ENCODE measurements at places on chromosomes 1 and 21.

- DNase-seq, result no peak
Measured at GRCh38 chr1:72034827-72035226, 247.5 kb downstream of the NEGR1 start.

DNA sequence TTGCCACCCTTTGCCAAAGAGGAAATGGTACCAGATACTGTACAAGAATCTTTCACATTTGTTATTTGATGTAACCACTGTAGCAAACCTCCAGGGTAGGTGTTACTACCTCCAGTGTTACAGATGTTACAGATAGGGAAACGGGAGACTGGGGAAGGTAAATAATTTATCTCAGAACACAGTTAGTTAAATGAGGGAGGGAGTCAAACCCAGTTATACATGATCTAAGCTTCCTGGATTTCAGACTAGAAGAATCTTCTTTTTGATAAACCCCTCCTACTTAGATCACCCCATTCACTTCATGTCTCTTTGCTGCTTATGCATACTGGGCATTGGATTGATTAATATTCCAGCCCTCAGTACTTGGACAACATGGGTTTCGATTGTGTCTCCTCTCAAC lies 276.4 kb downstream of the HHAT start:
- no peak for DNase-seq

DNA sequence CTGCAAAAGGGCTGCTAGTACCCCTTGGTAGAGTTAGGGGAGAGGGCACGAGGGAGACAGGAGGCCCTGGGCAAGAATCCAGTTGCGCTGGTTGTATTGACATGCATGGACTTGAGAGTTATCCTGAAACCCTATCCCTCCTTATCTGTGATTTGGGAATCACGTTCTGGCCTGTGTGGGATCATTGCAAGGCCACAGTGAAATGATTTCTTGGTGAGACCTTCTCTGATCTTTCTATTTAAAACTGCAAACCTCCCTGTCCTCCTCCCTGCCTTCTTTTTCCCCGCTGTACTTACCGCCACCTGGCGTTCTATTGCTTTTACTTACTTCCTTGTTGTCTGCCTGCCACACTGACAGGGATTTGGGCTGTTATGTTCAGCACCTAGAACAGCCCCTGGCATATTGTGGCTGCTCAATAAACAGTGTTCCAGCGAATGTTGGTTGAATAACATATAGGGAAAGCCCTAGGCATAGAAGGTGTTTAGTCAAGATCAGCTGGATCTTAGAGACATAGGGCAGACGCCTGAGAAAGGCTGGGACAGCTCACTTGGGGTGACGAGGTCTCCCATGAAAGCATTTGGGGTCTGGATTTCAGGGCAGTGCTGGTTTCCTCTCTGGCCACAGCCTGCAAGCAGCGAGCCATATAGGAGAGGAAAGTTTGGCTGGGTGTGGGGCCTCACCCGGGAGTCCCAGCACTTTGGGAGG lies 25.6 kb downstream of the ALPL start:
- DNase-seq, result no peak

- peak; percentile 43 for DNase-seq
Measured at GRCh38 chr21:33230545-33231324, 997 bp downstream of the IFNAR2 start.

DNA sequence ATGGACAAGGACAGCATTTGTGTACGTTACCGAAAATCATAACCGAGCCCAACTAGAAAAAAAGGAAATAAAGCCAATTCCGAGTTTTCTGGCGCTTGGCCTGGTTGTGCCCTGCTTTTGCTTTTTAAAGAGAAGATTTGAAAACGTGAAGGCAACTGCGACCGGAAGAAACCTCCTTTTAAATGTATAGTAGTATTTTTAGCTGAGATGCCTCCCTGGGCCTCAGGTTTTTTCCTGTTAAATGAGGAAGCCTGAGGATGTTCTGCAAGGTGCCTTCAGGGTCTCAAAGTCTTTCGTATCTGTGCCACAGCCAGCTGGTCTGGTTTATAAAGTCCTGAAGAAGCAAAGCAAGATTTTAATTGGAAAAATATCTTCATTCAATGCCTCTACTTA lies 371 bp upstream of the ODF2L start:
- DNase-seq, result no peak

GRCh38 chr1:50735443-50735842 lies 224.6 kb downstream of the FAF1 start:
- no peak for DNase-seq

GRCh38 chr1:8378178-8378577 lies 60.3 kb downstream of the SLC45A1 start:
- no peak for DNase-seq

DNA sequence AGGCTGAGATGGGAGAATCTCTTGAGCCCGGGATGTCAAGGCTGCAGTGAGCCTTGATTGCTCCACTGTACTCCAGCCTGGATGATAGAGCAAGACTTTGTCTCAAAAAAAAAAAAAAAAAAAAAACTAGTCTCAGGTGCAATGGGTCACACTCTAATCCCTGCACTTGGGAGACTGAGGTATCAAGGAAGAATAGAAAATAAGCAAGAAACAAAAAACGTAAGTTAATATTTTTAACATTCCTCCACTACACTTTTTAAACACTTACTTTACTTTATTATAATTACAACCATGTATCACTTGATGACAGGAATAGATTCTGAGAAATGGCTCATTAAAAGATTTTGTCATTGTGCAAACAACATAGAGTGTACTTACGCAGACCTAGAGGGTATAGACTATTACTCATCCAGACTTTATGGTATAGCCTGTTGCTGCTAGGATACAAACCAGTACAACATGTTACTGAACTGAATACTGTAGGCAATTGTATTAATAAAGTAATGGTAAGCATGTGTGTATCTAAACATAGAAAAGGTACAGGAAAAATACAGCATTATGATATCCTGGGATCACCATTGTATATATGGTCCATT lies 1244.1 kb upstream of the ADGRL4 start:
- no peak for DNase-seq

- no peak for DNase-seq
Measured at GRCh38 chr1:18972531-18972930, 16.1 kb upstream of the IFFO2 start.

DNA sequence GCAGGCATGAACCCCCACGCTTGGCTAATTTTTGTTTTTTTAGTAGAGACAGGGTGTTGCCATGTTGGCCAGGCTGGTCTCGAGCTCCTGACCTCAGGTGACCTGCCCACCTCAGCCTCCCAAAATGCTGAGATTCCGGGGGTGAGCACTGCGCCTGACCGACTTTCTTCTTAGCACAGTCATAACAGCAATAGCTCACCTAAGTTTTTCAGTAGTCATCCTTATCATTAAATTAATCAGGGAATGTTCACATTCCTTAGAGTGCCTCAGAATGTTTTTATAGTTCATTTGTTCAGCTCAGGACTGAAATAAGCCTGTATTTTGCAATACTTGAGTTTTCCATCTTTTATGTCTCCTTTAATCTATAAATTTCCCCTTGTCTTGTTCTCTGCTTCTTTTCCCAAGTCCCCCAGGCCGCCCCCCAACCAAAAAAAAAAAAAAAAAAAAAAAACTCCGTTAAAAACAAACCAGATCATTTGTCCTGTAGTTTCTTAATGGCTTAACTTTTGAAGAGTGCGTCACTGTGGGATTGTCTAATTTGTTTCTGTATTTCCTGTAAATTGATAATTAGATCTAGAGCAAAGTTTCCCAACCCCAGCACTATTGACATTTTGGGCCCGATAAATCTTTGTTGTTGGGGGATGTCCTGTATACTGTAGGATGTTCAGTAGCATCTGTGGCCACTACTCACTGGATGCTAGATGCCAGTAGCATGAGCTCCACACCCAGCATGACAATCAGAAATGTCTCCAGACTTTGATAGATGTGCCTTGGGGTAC lies 120.7 kb downstream of the ITSN1 start:
- no peak for DNase-seq

DNA sequence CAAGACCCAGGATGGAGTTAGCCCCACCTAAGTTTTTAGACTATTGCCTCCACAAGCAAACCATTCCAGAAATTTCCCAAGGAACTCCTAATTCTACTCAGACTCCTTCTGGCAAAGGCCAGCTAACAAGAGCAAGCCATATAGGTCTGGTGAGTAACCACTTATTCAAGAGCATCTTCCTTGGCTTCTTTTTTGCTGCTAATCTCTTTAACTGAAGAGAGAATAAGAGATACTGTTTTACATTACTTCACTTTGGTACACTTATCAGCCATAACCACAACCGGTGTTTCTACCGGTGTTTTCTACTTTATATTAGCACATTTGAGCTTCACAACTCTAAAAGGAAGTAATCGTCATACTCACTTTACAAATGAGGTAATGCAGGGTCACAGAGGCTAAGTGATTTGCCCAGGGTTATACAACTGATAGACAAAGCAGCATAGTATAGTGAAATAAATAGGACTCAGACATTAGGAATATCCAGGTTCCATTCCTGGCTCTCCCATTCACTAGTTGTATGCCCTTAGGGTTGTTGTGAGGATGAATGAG lies 1.7 kb upstream of the EPS15 start:
- no peak for DNase-seq

- DNase-seq, result no peak
Measured at GRCh38 chr1:42955311-42956063, 3.2 kb downstream of the SLC2A1 start.

- DNase-seq, result no peak
Measured at GRCh38 chr1:174217248-174217647, 57.9 kb downstream of the RABGAP1L start.

DNA sequence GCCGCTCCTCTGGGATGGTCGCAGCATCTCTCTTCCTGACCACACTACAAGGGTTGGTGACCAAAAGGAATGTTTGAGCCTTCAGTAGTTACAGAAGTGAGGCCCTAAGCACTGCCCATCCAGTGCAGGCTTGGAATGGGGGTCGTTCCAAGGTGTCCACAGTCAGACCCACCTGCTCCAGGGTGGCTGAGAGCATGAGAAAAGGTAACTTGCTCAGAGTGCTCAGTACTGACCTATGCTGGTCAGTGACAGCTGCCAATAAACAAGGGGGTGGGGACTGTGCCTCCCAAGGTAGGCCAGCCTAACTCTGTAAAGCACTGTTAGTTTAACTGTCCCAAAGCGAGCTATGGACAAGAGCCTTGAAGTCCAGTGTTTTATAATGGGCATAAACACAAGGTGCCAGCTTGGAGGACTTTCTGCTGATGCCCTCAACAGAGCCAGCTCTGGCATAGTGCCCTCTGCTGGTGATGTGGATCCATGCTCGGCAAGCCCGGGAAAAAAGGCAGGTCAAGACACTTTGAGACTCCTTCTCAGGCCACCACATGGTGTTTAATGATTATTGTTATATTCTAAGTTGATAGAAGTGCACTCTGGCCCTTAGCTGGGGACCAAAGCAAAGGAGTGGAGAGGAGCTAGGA lies 78.1 kb upstream of the DNAH14 start:
- DNase-seq, result peak; percentile 16

DNA sequence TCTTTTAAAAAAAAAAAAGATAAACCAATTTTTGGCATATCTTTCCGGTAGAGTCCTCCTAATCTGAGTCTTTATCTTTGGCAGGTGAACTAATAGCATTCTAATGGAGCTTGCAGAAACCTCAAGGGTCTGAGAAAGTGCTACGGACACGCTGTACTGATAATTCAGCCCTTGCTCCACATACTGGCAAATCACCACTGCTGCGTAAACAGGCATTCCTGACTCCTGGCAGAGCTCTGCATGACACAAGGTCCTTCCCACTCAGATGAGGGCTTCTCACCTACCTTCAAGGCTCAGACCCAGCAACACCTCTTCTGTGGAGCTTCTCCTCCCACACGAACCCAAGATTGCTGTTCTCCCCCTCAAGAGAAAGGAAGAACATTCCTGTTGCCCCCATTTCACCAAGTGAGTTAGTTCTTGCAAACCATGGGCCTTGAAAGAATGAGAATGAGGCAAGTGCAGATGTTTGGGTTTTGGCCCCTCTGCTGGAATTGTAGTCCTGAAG lies 48.0 kb downstream of the LYST start:
- no peak for DNase-seq

DNA sequence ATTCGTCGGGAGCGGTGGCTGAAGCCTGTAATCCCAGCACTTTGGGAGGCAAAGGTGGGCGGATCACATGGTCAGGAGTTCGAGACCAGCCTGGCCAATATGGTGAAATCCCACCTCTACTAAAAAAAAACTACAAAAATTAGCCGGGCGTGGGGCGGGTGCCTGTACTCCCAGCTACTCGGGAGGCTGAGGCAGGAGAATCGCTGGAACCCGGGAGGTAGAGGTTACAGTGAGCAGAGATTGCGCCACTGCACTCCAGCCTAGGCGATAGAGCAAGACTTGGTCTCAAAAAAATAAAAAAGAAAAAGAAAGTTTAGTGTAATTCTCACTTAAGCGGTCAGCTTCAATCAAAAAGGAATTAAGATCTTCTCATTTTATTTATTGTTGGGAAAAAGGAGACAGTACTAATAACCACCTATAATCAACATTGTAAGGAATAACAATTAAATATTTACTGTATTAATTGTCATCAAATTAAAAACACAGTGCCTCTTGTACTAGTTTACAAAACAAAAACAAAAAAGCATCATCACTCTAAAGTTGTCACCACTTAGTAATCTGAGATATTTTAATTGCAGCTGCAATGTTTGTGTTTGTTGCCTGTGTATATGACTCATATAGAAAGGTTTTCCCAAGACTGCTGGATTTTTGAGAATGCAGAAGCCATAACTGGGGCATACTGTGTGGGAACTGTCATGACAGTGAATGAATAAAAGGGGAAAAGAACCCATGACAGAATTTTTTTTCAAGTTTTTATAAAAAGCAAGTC lies 3.7 kb downstream of the FBXO42 start:
- DNase-seq, result no peak

DNA sequence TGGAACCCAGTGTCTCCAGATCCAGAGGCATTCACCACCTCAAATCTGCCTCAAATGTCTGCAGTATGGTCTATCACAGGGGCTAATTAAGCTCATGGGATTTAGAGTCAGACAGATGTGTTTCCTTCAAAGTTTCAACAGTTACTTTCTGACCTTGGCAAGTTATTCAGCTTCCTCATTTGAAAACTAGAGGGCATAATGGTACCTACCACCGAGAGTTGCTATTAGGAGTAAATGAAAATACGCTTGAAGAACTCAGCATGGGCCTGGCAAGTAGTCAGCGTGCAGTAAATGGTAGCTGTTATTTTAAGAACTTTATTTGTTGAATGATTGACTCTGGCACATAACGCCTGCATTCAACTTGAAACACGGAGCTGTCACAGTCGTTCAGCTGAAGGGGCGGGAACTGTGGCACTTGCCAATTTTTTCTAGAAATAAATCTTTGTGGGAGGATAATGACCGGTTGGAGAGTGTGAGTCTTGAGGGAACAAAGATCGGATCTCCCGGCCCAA lies 1.2 kb upstream of the CAP1 start:
- no peak for DNase-seq

- DNase-seq, result no peak
Measured at GRCh38 chr1:154186852-154187501, 4.9 kb downstream of the TPM3 start.
